ENCODE measurements at places on chromosomes 16 and 17. TPM values are rescaled to one million over a fixed set of nuclear protein-coding genes. Genes with fewer than 3 reads are reported as not detected.
A peak's percentile ranks its signal among the peaks of the same experiment; 100 is the strongest.

- no peaks in the 10 kb centered on the region for H3K27me3 ChIP-seq
- H3K27ac ChIP-seq, result no peak overlapping the region
- H3K36me3 ChIP-seq, result no peaks in the 10 kb centered on the region
- DNase-seq, result no peak
- H3K4me1 ChIP-seq, result no peaks in the 10 kb centered on the region
Observed at GRCh38 chr17:63099425-63099824, 133.4 kb downstream of the TANC2 start.

DNA sequence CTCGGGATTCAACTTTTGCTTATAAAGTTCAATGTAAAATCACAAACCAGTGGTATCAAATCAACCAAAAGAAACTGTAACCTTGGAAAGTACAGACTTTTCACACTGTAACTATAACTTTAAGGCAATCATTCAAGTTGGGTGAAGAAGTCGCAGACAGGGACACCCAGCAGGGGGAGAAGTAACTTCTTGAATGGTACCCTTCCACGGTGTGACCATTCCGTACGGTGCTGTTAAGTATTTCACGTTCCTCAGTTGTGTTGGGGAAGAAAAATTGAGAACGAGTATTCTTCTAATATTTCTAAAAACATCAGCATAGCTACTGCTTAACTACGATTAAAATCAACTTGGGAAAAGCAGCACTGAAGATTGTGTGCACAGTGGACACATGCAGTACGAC is 55.8 kb downstream of the MYH10 start:
- no peak overlapping the region for H3K27ac ChIP-seq
- no peaks in the 10 kb centered on the region for H3K36me3 ChIP-seq
- H3K4me3 ChIP-seq, result no peak overlapping the region
- no peak for DNase-seq
- H3K4me1 ChIP-seq, result no peaks in the 10 kb centered on the region

DNA sequence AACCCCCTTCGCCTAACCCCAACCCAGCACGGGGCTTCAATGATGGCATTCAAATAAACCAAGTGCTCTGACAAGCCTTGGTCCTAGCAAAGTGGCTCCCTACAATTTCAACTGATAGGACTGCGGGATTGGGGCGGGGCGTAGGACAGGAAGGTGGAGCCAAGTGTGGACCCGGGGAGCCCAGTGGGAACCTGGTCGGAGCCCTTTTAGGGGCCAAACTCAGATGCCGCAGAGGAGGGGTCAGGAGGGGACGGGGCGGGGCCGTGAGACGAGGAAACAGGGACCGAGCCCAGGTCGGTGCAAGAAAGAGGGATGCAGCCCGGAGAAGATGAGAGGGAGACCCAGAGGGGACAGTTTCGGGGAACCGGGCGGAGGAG is 13.2 kb upstream of the CDIPT start:
- no peaks in the 10 kb centered on the region for H3K4me1 ChIP-seq
- no peak overlapping the region for H3K27ac ChIP-seq
- H3K36me3 ChIP-seq, result no peaks in the 10 kb centered on the region
- no peaks in the 10 kb centered on the region for H3K27me3 ChIP-seq
- no peak for DNase-seq

GRCh38 chr16:56352351-56353053 is 72.8 kb downstream of the AMFR start:
- H3K4me1 ChIP-seq, result no peaks in the 10 kb centered on the region
- H3K27me3 ChIP-seq, result no peaks in the 10 kb centered on the region
- no peak for DNase-seq
- no peaks in the 10 kb centered on the region for H3K36me3 ChIP-seq

DNA sequence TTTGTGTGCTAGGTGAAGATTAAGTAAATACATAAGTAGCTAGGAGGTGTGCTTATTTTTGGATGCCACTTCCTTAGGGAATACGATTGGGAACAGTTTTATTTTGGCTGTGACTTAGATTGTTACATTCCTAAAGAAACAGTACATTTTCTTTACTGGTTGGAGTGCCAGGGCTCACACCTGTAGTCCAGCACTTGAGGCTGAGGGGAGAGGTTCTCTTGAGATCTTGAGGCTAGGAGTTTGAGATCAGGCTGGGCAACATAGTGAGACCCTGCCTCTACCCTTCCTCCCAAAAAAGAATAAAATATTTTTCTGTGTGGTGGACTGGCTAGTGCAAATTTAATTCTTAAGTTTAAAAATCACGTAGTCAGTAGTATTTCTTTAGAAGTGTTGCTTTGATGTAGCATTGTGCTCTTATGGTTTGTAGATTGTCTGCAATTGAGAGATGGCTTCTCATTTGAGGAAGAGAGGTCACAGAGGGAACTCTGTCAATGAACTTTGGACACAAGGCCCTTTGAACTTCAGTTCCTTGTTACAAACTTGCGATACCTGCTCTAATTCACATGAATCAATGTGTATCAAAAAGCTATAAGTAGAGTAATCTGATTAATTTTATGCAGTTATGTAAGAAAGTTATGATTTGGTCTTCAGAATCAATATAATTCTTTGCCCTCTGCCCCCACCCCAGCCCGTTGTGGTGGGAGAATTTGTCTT is 7.1 kb downstream of the HAPSTR1 start:
- H3K4me1 ChIP-seq, result peaks cover 24% of the 10 kb centered on the region
- no peaks in the 10 kb centered on the region for H3K36me3 ChIP-seq
- no peak for DNase-seq
- H3K4me3 ChIP-seq, result no peak overlapping the region
- H3K27me3 ChIP-seq, result no peaks in the 10 kb centered on the region

DNA sequence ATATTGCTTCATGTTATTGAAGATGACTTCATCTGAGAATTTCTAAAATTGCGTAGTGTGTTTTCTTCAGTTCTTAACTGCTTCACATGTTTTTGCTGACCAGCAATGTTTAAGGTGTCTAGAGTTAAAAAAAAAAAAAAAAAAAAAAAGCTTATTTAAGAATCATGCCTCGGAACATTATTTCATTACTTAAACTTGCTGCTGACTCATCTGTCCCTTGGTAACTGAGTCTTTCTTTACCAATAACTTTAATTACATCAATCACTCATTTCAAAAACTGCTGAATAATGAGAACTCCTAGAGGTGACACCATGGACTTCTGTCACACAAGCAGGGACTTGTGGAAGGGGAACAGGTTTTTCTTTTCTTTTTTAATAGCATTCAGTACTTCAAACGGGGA is 16.2 kb downstream of the IRX5 start:
- no peaks in the 10 kb centered on the region for H3K27me3 ChIP-seq
- no peaks in the 10 kb centered on the region for H3K36me3 ChIP-seq
- H3K27ac ChIP-seq, result no peak overlapping the region
- no peaks in the 10 kb centered on the region for H3K4me1 ChIP-seq

GRCh38 chr17:39889200-39889599 is 21.2 kb downstream of the ZPBP2 start:
- no peaks in the 10 kb centered on the region for H3K27me3 ChIP-seq
- no peaks in the 10 kb centered on the region for H3K4me1 ChIP-seq
- H3K4me3 ChIP-seq, result no peak overlapping the region
- DNase-seq, result no peak
- no peak overlapping the region for H3K27ac ChIP-seq
- no peaks in the 10 kb centered on the region for H3K36me3 ChIP-seq

GRCh38 chr17:57002904-57003303 is 25.0 kb downstream of the SCPEP1 start:
- no peaks in the 10 kb centered on the region for H3K27me3 ChIP-seq
- no peak overlapping the region for H3K27ac ChIP-seq
- no peak overlapping the region for H3K4me3 ChIP-seq

- H3K4me1 ChIP-seq, result peaks cover 19% of the 10 kb centered on the region
- peaks cover 3% of the 10 kb centered on the region for H3K36me3 ChIP-seq
- no peak overlapping the region for H3K4me3 ChIP-seq
- no peak for DNase-seq
- H3K27ac ChIP-seq, result peak overlapping the region; percentile 52
Observed at GRCh38 chr17:1008008-1008761, 11.3 kb downstream of the TIMM22 start.

DNA sequence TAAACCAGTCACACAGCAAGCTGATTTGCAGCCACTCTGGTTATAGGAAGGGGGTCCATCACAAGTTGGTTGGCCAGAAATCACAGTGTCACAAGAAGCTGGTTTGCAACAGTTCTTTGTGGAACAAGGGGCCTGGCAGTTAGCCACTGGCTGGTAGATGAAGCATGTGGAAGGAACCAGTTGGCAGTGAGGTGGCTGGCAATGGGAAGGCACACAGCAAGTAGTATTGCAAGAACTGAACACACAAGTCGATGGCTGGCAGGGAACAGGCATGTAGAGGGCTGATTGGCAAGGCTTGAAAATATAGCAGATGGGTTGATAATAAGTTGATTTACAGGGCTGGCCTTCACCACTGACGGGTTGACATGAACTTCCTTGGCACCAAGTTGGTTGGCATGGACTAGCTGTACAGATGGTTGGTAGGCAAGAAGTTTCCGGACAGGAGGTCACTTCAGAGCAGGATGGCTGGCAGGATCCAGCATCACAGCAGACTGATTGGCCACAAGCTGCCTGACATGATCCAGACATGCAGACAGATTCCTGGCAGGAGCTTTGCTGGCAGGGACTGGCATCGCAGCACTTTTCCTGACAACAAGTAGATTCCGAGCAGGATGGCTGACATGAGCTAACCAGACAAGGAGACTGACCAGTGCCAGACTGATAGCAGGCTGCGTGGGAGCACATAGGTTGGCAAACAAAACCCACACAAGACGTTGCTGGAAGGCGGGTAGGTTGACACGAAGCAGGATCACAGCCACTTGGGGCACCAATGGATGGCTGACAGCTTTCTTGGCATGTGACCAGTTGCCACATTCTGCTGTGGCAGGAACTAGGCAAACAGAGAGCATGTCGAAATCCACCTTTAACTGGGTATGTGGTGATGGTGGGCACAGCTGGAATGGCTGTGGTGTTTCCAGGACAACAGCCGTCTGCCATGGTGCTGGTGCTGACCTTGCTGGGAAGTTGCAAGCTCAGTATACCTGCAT is at the start of gene KRTAP29-1:
KRTAP29-1 (minus strand) TSS at position 936 of the 986 bp plus-strand sequence; CDS start at position 936, 0 bp downstream.
- no peaks in the 10 kb centered on the region for H3K4me1 ChIP-seq
- no peaks in the 10 kb centered on the region for H3K36me3 ChIP-seq
- H3K4me3 ChIP-seq, result no peak within 1 kb of the TSS
- no peaks in the 10 kb centered on the region for H3K27me3 ChIP-seq
- peak; percentile 84 for DNase-seq
- H3K27ac ChIP-seq, result no peak within 1 kb of the TSS

DNA sequence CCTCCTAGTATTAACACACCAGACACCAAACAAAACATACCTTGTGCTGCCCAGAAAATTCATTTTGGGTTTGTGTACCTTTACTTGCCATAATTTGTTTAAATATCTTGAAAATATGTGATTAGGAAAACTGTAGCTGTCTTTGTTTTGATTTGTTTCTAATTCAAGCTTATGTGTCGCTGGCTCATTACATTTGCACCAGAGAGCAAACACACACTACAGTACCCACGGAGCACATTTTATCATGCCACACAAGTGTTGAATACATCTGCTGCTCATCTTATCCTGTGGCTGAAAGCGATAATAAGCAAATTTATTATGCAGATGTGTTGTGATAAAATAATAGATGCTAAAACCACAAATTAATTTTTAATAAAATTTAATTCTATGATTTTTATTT is 63.1 kb downstream of the SPAG9 start:
- no peak overlapping the region for H3K4me3 ChIP-seq
- no peaks in the 10 kb centered on the region for H3K36me3 ChIP-seq
- no peak for DNase-seq
- no peaks in the 10 kb centered on the region for H3K4me1 ChIP-seq

- no peak overlapping the region for H3K27ac ChIP-seq
- H3K4me3 ChIP-seq, result no peak overlapping the region
- H3K27me3 ChIP-seq, result peaks cover 34% of the 10 kb centered on the region
- no peaks in the 10 kb centered on the region for H3K36me3 ChIP-seq
- DNase-seq, result no peak
Observed at GRCh38 chr17:81807210-81807719, 3.3 kb downstream of the GCGR start.

DNA sequence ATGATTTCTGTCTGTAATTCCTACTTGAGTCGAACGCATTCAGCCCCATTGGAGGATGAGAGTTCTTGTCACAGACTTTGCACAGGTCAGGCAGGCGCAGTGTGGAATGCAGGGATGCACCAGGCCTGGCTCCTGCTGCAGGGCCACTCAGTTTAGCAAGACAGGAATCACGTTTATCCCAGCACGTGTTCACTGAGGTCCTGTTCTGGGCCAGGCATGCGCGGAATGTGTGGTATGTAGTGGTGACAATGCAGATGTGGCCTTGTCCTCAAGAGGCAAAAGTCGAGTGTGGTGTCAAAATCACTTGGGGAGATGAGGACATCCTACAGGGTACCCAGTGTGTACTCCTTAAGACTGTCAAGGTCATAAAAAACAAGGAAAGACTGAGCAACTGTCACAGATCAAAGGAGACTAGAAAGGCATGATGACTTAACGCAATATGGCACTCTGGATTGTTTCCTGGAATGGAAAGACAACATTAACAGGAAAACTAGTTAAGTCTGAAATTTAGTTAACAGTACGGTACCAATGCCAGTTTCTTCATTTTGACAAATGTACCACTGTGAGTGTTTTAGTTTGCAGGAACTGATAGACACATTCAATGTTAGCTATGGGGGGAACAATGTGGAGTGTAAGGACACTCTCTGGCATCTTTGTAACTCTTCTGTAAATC is 121.5 kb upstream of the ADAMTS18 start:
- H3K27ac ChIP-seq, result no peak overlapping the region
- H3K27me3 ChIP-seq, result no peaks in the 10 kb centered on the region
- H3K4me3 ChIP-seq, result no peak overlapping the region
- H3K4me1 ChIP-seq, result no peaks in the 10 kb centered on the region
- H3K36me3 ChIP-seq, result no peaks in the 10 kb centered on the region
- no peak for DNase-seq

Gene CDH16
- not detected for total RNA-seq

Gene NT5M
- 7.6 TPM for total RNA-seq

Gene RHBDF2
- total RNA-seq, result 31.1 TPM

Measured in prostate gland (tissue), 2 donors.